Activated T-cell treated with anti-CD3 and anti-CD28 coated beads for 4 hours (primary cell): ENCODE measurements at places on chromosomes 3 and 15.

DNA sequence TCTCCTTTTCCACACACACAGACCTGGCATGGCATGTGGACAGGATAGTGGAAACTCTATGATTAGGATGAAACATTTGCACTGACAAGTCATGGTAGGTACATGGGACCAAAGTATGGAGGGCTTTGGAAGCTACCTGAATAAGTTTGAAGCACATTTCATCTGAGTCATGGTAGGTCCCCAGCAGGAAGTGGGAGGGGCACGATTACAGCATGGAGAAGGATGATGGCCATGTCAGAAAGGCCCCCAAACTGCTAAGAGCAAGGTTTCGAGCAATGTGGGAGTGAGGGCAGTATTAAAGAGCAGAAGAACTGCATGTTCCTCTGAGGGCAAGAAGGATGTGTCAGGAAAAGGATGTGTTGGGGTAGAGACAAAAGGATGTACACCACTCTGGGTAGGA, 51.5 kb upstream of the CSTA start:
- no peak for DNase-seq

GRCh38 chr3:15665510-15666150, 64.1 kb downstream of the BTD start:
- DNase-seq: no peak

DNA sequence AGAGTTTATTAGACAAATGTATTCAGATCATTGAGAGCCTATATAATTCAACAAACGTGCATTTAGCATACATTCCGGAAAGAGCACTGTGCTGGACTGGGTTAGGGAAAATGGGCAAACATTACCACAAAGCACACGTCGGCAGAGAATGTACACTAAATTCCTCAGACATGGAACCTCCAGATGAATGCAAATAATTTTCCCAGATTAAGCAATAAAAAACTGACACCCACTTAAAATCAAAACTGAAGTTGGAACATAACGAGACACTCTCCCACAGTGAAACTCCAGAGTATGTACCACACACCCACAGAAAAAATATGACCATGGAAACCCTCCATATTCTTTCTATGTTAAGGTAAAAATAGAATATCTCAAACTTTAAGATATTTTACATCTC, 4.8 kb downstream of the SECISBP2L start:
- DNase-seq: no peak

DNA sequence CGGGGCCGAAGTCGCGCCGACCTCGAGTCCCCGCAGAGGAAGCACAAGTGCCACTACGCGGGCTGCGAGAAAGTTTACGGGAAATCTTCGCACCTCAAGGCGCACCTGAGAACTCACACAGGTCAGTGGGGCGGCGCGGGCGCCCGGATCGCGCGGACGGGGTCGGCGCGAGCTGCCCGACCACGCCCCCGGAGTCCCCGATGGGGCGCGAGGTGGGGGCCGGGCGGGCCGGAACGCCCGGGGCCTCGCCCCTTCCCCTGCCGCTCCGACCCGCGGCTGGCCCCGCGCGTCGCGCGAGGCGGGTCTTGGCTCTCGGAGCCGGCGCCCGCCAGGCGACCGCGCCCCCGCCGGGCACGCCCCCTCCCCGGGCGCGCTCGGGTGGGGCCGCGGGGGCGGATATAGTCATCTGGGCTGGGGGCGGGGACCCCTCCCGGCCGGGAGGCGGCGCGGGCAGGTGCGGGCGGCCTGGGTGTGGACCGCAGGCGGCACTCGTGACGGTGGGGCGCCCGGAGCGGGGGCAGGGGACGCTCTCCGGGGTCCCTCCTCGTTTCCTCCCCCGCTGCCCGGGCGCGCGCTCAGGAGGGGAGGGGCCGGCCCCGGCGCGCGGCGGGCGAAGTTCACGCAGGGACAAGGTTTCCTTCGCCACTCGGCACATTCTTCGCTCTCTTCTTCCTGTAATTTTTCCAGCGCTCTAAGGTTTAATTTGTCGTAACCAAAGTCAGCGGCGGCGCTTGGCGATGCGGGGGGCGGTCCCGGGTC, 1.2 kb downstream of the KLF13 start:
- DNase-seq: peak; percentile 79

DNA sequence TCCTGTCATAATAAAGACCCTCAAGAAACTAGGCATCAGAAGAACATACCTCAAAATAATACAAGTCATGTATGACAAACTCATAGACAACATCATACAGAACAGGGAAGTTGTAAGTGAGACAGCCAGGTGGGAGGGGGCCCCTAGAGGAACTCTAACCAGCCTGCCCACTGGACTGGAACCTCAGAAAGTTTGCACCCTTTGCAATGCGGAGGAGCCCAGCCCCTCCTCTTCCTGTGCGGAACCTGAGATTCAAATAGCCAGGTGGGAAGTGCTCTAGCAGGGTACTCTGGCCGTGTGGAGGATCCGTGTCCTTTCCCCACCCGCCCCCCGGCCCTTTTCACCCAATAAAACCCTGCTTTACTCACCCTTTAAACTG, 387.0 kb upstream of the CBLB start:
- no peak for DNase-seq

DNA sequence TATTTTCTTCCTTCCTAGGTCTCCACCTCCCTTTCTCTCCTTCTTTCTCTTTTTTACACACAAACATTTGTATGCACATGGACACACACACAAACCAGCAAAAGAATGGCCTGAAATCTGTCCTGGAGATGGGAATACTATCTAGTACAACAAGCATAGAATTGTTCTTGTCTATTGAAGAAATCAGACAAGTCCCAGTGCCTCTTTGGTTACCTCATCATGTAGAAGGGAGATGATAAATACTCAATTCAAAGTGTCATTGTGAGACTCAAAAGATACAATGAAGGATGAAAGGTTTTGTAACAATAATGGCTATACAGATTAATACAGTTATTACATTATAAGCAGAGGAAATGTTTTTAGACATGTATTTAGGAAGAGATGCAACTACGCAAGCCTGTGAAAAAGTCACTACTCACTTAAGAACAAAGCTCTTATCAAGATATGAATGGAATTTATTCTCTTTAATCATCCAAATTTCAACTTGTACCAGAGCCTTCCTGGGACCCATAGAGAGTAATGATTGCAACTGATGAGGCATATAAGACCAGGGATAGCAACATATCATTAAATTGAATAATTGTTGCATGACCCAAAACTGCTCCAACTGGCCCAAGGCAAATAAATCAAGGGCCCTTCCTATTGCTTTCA, 43.2 kb downstream of the P3H2 start:
- no peak for DNase-seq

DNA sequence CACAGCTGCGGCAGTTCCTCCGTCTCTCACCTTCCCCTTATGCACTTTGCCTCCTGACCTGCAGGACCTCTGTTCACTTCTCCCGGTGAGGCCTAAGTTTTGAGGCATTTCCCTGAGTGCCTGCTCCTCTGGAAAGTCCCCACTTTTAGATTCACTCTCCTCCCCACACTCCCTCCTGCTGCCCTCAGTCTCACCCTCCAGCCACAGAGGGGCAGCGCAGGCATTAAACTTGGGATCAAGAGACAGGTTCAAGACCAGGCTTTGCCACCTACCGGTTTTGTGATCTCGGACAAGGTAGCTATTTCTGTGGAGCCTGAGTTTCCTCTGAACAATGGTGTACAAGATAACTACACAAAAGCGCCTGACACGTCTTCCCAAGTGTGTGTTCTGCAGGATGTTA, 19.4 kb downstream of the SLC6A11 start:
- no peak for DNase-seq

GRCh38 chr3:59762941-59763340, 713.1 kb upstream of the CFAP20DC start:
- no peak for DNase-seq

DNA sequence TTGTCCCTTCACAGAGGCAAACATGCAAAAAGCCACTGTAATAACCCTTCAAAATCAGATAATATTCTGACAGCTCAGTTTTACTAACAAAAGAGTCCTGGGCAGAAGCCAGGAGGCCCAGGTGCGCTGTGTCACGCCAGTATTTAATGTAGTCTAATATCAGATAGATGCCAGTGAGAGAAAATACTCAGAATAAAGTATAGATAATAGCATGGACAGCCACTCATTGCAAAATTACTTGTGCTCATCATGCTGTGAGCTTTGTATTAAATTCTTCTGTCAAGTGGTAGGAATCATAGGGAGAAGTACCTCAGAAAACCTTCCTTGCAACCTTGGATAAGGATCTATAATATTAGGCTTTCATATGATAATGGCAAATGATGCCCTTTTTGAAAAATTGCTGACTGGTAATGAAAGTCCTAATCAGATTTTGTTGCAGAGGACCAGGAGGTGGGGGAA, 1154.3 kb downstream of the ROBO1 start:
- DNase-seq: no peak

DNA sequence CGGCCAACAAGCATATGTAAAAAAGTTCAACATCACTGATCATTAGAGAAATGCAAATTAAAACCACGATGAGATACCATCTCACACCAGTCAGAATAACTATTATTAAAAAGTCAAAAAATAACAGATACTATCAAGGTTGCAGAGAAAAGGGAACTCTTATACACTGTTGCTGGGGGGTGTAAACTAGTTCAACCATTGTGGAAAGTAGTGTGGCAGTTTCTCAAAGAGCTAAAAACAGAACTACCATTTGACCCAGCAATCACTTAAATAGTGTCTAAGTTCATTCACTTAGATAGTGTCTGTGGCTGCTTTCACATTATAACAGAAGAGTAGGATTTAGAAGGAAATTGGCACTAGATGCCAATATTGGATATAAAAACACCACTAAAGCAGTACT, 49.7 kb downstream of the CGGBP1 start:
- no peak for DNase-seq

DNA sequence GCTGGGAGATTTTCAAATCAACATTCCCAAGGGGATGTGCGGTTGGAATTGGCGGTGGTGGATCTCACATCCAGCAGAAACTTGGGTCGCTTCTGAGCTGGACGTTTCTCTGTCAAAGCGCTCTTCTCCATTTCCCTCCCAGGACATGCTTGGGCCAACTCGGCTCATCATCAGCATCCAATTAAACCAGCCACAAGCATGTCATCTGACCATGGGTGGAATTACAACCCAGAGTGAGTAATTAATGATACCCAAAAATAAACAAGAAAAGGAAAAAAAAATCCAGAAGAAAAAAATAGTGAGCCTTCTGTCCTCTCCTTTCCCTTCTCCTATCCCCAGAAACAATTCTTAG, 111.2 kb downstream of the XXYLT1 start:
- no peak for DNase-seq

DNA sequence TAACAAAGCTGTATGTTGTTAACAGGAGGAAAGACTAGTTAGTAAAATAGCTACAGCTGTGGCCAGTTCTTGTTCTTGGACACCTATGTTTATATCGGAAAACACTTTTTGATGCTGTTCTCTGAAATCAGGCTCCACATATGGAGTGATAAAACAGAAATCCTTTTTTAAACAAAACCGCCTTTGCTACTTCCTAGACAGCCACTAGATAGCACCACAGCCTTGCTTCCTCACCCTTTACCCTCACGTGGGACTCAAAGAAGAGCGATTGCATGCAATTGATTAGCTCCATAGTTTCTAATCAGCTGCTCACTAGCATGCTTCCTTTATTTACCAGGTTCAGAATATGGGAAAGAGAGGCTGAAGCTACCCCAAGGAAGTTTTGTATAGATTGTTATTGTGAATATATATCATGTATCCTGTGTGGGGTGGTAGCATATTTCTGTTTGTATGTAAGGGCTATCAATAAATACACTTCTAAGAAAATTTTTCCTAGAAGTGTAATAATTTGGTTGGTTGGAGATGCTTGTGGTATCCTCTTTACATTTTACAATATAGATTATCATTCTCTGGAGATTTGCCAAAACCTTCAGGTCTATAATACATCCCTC, 4.3 kb upstream of the MTFMT start:
- no peak for DNase-seq

DNA sequence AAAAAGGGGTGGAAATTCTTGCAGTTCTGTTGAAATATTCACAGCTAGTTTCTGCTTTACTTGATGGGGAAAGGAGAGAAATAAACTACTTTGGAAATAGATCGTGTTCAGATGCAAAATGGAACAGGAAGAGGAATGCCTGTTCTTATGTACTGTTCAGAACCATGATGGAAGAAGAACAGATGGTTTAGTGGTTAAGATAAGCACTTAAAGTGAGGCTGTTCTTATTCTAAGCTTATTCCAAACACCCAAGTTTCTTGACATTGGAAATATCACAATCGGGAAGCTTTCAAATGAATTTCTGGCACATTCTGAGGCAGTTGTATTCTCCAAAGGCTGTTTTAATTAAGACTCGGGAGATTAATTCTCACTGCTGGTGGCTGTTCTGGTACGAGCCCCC, 228.5 kb downstream of the LSAMP start:
- DNase-seq: no peak

DNA sequence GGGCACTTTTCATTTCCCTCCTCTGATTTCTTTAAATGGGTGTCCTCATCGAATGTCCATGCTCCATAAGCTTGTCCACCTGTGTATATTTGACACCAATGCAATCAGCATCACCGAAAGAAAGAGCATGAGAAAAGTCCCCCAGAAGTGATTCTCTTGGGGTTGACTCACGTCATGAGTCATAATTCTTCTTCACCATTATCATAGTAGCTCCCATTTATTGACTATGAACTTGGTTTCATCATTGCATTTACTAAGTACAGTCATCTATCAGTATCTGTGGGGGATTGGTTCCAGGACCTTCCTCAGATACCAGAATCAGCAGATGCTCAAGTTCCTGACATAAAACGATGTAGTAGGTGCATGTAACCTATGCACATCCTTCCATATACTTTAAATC, 372.5 kb upstream of the CFAP20DC start:
- DNase-seq: no peak

DNA sequence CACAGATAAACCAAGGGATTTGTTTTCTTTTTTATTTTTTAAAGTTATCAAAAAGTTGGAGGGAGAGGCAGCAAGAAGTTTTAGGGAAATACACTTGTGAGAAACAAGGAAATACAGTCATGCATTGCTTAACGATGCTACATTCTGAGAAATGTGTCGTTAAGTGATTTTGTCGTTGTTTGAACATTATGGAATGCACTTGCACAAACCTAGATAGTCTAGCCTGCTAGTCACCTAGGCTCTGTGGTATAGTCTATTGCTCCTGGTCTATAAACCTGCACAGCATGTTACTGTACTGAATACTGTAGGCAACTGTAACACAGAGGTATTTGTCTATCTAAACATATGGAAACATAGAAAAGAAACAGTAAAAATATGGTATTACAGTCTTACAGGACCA, 2.0 kb upstream of the NFKBIZ start:
- no peak for DNase-seq

GRCh38 chr3:190577225-190577624, 63.3 kb downstream of the IL1RAP start:
- no peak for DNase-seq

DNA sequence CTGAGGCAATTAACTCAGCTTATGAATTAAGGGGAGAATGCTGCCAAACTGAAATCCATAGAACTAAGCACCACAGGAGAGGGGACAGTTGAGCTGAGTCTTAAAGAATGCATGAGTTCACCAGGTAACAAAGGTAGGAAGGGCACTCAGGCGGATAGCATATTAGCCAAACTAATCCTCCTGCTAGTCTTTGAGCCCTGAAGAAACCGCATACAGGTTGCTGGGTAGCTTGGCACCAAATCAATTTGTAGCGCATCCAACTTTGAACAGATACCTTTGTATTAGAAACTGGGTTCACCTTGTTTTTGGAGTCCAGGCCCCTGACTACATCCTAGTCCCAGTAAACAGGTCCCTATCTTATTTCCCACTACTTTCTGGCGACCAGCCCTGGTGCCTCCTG, 93.7 kb downstream of the FRMD4B start:
- no peak for DNase-seq
